ELR (cell line): ENCODE measurements at places on chromosomes 13 and 19.
A peak's percentile ranks its signal among the peaks of the same experiment; 100 is the strongest.

DNA sequence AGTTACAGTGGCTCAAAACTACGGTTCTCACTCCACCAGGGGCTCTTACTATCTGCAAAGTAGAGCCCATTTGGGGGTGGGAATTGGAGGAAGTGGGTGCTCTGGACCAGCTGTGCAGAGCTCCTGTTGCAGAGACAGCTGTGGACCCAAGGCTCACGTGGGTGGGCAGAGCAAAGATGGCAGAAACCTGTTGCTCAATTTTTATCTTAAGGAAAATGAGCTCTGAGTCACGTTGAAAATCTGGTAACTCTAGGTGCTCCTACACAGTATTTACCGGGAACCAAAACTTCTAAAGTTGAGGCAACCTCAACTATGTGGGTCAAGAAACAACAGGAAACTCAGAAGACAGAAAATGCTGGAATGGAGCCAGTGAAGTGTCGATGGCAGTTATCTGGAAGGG is 30.2 kb upstream of the SLC15A1 start:
- no peak for DNase-seq

GRCh38 chr13:25977216-25977615 is 74.6 kb downstream of the SHISA2 start:
- no peak for DNase-seq

- DNase-seq: no peak
Measured at GRCh38 chr19:6065685-6066374, 44.5 kb downstream of the RFX2 start.

- DNase-seq: no peak
Measured at GRCh38 chr19:54416695-54417491, 1.6 kb downstream of the TTYH1 start.

DNA sequence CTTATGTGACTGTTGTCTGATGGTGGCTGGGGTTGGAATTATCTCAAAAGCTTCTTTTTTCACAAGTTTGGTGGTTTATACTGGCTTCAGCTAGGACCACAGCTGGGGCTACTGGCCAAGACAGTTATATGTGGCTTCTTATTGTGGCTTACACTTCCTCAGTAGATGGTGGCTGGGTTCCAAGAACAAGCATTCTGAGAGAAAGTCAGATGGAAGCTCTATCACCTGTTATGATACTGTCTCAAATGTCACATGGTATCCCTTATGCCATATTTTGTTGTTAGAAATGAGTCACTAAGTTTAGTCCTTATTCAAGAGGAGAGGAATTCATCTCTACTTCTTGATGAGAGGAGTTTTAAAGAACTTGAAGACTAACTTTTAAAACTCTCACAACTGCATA is 41.6 kb downstream of the NDFIP2 start:
- DNase-seq: peak; percentile 29

DNA sequence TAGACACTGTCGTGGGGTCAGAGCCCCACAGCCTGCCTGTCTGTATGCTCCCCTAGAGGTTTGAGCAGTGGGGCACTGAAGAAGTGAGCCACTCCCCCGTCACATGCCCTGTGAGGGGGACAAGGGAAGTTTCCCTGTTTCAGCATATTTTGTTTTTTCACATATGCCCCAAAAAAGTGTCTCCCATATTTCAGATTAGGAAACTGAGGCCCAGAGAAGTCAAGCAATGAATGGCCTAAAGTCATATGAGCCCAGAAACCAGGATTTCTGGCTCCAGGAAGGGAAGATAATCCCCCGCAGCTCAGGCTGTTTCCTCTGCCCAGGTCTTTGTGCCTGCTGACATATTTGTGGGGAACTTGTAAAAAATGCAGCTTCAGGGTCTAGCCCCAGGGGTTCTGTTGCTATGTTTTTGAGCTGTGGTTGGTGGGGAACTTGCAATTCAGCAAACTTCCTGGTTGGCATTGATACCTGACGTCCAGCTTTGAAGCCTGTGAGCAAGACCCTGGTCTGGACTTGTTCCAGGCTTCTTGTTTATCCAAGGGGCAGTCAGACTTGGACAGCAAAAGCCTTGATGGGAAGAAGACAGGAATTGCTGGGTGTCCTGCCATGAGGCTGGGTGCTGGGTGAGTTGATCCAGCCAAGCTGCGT is 9.5 kb downstream of the RASL11A start:
- DNase-seq: peak; percentile 22

DNA sequence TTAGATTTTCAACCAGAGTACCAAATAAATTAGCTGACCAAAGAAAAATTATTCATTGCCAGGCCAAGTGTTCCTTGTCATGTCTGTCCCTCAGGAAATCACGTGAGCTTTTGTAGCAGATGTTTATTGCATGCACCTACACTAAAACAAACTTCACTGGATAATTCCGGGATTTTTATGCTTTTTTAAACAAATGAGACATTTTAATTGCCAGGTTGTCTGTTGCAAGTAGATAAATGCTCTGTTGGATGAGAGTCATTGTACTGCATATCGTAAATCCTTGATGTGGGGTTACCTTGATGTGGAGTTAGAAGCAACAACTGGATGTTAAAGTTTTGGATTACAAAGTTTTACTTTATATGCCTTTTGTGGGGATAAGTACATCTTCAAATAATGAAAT is 1187.7 kb upstream of the PCDH9 start:
- DNase-seq: no peak

GRCh38 chr13:32107474-32107873 is 75.9 kb downstream of the FRY start:
- no peak for DNase-seq

DNA sequence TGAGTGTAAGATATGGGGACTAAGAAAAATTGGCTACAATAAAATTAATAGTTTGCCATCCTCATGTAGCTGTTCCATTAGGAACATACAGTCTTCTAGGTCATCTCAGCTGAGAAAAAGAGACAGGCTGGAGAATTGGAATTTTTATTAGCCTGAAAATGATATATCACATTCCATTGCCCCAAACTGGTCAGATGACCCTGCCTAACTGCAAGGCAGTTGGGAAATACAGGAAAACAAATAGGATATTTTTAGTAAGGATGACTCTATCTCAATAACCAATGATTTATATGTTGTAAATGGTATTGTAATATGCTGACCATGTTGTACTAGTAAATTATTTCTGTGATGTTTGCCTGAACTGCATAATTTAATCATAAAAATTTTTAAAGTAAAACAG is 673.8 kb downstream of the PCDH9 start:
- no peak for DNase-seq

GRCh38 chr19:18373892-18374629 is 11.9 kb upstream of the GDF15 start:
- DNase-seq: peak; percentile 99

DNA sequence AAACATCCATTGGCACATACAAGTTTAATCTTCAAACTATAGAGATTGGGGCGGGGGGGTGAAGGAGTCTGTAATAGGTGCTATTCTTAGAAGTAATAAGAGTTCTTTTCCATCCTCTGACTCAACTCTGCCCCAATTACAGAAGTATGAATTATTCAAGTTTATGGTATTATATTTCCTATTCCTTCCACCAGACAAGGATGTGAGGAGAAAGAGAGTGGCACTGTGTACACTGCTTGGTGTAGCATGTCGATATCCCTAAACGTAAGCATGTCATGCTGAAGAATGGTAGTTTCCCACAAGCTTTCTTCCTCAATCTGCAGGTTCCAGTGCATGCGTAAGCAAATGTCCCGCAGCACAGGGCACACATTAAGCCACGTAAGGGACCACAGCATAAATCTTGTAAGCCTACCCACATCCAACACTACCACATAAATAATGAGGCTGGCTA is 14.1 kb downstream of the BRD4 start:
- DNase-seq: no peak

DNA sequence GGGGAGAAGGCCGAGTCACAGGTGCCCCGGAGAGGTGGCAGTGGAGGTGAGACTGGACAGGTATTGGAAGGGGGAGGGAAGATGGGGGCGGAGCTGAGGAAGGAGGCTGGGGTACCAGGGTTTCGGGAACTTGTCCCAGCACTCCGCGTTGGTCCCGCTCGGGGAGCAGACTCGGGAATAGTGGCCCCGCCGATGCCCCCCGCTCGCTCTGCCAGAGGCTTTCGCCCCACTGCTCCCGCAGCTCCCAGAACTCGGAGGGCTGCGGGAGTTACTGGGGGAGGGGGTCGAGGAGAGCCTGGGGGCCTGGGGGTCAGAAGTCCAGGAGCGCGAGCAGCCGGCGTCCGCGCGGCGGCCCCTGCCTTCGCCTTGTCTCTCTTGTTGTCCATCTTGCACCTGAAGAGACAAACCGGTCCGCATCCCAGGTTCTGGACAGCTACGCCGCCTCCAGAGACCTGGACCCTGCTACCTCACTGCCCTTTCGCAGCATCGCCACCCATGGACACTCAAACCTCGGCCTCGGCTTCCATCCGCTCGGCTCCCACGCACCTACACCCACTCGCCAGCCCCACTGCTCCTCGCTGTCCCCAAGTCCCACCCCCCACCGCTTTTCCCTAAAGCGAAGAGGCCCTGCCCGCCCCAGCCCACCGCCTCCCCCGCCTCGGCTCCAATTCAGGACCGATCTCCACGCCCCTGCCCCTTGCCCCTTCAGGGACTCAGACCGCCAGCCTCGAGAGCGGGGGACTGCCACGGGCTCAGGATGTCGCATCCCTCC is 700 bp downstream of the PRR36 start:
- DNase-seq: no peak

GRCh38 chr13:93955904-93956303 is 523.6 kb downstream of the DCT start:
- no peak for DNase-seq

GRCh38 chr19:2278459-2279158 is 3.4 kb downstream of the PEAK3 start:
- no peak for DNase-seq

DNA sequence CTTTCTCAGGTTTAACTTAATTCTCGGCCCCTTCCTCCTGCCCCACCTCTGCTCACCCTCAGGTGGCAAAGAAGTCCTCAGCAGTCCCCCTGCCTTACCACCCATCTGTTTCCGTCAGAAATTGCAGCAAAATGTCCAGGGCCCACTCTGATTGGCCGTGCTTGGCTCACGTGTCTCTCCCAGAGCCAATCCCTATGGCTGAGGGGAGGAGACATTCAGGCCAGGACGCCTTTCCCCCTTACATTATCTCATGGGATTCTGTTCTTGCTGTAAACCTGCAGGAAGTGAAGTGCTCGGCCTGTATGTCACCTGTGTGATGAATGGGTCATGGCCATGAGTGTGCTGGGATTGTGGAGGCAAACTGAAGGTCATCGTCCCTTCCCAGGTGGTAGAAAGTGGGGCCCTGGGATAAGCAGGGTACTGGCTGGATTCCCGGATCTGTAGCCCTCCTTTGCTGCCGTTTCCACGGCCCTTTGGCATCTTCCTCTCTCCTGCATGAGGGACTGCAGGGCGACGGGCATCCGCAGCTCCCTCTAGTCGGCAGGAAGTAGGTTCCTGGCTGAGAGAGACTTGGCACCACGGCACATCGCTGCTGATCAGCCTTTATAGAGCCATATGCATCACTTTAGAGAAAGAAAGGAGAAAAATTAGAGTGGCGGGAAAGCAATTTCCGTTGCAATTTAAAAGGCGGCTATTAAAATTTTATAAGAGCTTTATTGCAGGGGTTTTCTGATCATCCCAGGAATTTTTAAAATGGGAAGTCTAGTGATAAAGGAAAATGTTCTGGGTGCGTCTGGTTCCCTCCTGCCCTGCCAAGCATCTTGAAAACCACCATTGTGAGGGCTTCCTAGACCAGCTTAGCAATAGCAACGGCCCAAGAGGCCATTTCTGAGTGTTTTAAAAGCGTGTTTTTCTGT is 118.2 kb downstream of the SIPA1L3 start:
- no peak for DNase-seq

DNA sequence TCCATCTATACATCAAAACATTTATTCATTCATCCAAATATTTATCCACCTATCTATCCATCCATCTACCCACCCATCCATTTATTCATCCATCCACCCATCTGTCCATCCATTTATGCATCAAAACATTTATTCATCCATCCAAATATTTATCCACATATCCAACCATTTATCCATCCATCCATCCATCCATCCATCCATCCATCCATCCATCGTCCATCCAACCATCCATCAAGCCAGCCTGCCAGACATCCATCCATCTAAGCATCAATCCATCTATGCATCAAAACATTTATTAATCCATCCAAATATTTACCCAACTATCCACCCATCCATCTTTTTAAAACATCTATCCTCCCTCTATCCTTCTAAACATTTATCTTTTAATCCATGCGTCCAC is 62.2 kb downstream of the UNC13A start:
- no peak for DNase-seq

DNA sequence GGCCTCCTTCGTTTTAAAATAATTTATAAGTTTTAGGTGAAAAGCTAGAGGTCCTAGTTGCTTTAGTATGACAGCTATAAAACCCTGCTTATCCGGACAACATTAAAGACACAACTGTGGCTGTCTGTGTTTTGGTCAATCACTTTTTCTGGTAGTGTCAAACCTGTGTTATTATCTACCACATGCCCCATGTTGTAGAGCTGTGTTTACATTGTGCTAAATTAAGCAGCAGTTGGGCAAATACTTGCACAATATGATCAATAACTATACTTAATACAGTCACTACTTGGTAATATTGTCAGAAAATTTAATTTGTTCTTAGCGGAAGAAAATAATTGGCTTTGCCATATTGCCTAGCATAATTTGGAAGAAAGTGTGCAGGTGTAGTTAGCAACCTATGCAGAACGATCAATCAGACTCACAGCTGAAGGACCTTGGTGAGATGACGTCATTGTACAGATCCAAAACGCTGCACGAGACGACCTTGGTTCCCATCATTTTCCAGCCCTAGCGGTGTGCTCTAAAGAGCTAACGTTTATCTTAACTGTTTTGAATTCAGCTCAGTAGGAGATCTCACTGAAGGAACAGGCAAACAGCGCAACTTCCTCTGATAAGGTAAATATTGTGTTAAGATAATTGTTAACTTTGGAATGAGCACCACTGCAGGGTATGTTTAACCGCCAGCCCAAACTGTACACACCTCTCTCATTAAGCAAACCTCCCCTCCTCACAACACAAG is 476.6 kb downstream of the IRS2 start:
- DNase-seq: no peak

DNA sequence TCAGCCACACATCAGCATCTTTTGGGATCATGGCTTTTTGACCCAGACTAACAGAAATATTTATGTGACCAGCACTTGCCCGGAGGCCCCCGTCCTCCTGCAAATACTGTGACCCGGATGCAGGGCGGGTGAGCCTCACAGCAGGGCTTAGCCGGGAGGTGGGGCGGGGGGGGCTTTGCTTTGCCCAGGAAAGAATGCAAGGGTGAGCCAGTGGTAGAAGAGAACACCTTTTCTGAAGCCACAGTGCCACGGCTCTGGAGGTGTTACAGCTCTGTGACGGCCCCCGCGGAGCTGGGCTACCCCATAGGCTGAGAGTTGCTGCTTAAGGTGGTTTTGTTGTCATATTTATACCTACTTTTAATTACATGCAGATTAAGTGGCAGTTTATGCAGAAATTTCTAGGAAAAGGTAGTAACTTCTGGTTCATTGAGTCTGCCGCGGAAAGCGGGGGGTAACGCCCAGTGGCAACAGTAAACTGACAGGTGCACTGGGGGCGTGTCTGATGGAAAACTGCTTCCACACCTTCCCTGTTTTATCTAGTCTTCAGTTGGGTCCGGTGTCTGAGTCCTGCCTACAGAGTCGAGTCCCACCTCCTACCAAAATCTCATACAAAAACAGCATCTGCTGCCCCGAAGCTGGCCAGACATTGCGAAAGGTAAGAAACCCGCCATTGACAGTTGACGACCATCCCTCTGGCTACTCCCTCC is 187.9 kb downstream of the TEX29 start:
- no peak for DNase-seq
